ENCODE measurements at places on chromosomes 1 and 21.

- no peak for DNase-seq
These were observed 9.9 kb downstream of the WNT9A start for GRCh38 chr1:227937838-227938145.

- no peak for DNase-seq
These were observed 38.1 kb downstream of the PLEKHA6 start for GRCh38 chr1:204321665-204322064.

DNA sequence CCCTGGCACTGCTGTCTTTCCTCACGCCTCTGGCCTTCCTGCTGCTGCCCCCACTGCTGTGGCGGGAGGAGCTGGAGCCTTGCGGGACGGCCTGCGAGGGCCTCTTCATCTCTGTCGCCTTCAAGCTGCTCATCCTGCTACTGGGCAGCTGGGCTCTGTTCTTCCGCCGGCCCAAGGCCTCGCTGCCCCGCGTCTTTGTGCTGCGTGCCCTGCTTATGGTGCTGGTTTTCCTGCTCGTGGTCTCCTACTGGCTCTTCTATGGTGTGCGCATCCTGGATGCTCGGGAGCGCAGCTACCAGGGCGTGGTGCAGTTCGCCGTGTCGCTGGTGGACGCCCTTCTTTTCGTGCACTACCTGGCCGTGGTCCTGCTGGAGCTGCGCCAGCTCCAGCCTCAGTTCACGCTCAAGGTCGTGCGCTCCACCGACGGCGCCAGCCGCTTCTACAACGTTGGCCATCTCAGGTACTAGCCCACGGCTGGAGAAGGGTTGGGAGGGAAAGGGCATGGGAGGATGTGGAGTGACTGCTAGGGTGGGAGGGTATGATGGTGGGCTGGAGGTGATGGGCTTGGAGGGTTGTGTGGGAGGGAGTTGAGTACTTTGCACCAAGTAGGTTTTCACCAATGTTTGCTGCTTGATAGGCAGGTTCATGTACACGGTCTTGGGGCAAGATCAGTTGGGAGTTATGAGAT lies 18.9 kb downstream of the VANGL2 start:
- no peak for DNase-seq

DNA sequence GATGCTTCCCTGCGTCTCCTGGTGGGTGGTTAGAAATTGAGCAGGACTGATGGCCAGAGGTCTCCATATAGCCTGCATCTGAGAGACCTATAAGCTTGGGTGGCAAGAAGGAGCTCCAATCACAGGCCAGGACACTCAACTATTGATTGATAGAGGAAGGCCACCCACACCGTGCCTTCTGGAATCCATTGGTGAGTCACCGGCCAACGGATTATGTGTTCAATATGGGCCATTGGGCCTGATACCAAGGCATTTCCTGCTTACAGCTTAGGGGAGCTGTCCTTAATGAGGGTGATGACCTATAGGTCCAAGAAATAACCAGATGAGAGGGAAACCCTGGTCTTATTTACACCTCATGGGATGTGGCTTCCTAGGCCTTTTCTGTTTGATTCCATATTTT lies 115.1 kb downstream of the PLPP3 start:
- DNase-seq, result no peak

DNA sequence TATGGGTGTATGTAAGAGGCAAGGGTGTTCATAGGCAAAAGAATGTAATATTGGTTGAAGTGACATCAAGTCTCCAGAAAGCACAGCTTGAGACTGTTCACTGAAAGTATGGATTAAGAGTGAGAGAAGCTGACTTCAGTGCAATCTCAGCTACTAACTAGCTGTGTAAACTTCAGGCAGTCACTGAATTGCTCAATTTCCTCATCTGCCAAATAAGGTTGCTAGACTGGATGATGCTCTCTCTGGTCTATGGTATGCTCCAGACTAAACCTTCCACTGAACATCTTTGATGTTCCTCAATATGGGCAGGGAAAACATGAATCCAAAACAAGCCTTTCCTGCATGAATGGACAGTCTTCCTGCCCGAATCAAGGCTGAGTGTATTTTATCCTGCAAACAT lies 111.8 kb upstream of the USH2A start:
- no peak for DNase-seq

DNA sequence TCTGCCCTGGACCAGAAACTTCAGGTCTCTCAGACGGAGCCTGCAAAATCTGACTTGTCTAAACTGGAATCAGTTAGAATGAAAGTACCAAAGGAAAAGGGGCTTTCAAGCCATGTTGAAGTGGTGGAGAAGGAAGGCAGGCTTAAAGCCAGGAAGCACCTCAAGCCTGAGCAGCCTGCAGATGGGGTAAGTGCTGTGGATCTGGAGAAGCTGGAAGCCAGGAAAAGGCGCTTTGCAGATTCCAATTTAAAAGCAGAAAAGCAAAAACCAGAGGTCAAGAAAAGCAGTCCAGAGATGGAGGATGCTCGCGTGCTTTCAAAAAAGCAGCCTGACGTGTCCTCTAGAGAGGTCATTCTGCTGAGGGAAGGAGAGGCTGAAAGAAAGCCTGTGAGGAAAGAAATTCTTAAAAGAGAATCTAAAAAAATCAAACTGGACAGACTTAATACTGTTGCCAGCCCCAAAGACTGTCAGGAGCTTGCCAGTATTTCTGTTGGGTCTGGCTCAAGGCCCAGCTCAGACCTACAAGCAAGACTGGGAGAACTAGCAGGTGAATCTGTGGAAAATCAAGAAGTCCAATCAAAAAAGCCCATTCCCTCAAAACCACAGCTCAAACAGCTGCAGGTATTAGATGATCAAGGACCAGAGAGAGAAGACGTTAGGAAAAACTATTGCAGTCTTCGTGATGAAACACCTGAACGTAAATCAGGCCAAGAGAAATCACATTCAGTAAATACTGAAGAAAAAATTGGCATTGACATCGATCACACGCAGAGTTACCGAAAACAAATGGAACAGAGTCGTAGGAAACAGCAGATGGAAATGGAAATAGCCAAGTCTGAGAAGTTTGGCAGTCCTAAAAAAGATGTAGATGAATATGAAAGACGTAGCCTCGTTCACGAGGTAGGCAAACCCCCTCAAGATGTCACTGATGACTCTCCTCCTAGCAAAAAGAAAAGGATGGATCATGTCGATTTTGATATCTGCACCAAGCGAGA lies 46.6 kb downstream of the ZBTB17 start:
- no peak for DNase-seq

- DNase-seq, result no peak
These were observed 220.9 kb upstream of the JUN start for GRCh38 chr1:59004755-59005154.

DNA sequence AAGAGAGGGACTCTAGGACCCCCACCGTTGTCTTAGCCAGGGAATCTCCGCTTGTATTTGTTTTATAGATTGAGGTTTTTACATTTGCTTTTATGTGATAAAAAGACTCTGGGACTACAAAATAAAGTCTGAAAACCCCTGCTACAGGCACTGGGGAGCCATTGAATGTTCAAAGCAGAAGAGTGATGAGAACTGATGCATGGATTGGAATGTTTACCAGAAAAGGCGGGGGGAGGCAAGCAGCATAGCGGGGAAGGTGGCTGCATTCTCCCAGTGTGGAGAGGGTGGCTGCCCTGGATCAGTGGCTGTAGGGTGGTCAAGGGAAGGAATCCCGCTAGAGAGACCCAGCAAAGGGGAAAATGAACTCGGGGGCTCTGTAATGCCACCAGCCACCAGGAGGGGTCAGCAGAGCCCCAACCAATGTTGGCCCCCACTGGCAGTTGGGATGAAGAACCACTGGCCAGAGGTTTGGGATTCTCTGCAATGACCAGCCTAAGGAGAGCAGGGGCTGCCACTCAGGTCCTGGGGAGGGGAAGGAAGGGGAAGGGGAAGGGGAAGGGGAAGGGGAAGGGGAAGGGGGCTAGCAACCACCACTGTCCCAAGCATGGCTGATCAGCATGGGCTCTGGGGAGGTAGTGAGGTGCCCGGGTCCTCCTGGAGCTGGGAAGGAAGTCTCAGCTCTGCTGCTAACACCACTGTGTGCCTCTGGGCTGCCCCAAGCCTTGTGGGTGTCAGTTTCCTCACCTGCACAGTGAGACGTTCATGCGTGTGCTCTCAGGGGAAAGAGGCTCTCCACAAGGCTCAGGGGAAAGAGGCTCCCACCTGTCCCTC lies 19.2 kb upstream of the PEF1 start:
- no peak for DNase-seq

DNA sequence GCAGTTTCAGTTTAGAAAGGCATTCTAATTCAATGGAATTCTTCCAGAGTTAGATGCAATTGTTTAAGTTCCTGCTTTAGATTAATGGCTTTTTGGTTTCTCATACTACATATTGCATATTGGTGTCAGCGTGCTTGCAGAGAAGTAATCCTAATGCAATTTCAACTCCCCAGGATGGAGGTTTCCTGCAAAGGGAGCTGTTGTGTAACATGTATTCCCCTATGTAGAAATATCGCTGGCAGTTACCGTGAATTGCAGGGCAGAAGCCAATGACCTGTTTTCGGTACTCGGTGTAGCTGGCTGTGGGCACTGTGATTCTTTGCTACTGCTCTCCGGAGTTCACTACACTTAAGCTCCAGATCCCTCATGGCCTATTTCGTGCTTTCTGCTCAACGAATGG lies 256.1 kb upstream of the PTBP2 start:
- DNase-seq, result no peak

DNA sequence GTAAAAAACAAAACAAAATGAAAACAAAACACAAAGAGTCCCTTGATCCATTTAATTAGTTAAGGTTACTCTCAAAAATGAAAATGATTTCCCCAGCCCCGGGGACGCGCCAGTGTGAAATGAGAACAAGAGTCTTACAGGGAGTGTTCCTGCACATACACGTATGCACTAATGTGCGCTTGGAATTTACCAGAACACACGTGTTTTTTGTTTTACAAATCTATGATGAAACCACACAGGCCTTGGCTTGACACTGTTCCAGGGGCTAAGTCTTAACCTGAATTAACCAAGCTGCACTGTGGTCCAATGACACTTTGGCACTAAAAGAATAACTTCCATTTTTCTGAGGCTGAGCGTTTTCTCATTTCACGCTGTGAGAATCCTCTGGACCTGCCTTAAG lies 63.7 kb downstream of the SLC45A1 start:
- DNase-seq, result no peak

GRCh38 chr1:165843304-165843703 lies 15.9 kb downstream of the UCK2 start:
- no peak for DNase-seq

DNA sequence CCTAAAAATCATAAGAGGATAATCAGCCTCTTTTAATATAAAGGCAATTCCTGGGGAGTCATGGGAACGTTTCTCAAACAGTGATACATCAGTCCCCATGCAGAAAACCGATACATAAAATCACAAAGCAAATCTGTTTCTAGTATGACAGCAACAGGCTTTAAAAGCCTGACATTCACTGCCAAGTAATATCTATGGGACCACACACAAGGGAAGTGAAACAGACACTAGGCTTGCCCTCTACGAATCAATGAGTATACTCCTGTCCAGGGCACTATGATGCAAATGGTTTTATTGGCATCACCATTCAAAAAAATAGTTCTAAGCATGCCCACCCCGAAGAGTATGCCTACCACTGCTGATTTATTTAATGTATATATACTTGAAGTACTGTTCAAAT lies 54.4 kb downstream of the TIAM1 start:
- no peak for DNase-seq

DNA sequence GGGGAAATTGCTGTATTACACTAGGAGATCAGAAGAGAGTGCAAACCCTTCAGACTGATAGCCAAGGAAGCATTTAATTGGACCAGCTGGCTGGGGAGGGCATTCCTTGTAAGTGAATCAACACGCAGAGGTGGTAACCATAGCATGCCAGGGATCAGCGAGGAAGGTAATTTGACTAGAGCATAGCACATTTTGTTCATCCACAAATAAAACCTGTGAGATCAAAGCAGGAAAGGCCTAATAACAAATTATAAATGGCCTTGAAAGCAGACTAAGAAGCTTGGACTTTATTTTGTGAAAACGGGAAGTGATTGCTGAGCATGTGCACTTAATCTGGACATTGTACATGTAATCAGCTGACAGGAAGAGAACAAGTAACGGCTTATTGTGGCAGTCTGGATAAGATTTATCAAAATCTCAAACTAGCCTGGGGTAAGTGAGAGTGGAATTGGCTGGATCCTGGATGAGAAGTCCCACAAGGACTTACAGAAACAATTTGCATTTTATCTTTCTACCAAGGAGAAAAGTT lies 11.7 kb upstream of the CD55 start:
- DNase-seq, result no peak

DNA sequence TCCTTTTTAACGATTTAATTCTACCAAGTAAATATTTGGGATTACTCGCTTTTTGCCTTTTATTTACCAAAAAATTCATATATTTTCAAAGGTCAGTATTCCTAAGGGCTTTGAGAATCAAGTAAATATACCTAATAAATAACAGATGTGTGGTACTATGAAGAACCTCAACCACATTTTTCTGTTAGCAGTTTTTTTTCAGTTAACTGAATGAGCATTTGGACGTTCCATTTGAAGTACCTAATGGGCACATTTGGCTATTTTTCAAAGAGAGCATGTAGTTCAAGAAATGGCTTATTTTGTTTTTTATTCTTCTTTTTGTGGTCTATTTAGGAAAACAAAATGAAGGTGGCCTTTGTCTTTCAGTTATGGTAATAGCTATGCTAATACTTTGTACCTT lies 253.0 kb downstream of the GPR52 start:
- no peak for DNase-seq

GRCh38 chr1:173295995-173296394 lies 88.9 kb upstream of the TNFSF4 start:
- no peak for DNase-seq

DNA sequence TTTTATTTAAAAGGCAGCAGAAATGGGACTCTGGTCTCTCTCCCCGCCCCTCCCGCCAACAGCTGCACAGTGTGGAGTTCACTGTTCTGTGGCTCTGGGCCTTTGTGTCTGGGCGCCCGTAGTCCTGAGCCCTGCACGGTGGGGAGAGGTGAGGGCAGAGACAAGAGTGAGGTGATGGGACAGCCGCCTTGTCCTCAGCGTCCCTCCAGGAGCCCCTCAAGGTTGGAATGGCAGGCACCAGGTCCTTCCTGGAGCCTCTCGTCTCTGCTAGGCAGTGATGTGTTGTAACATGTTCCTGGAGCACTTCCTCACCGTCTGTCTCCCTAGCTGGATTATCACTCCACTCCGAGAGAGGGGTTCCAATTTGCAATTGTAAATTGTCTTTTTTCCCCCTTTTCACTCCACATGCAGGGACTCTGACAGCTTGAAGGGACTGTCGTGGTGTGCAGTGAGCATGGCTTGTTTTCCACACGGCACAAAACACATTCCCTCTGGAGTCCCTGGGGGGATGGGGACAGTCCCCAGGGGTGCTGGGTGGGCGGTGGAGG lies 44.6 kb upstream of the C1orf174 start:
- DNase-seq, result no peak

DNA sequence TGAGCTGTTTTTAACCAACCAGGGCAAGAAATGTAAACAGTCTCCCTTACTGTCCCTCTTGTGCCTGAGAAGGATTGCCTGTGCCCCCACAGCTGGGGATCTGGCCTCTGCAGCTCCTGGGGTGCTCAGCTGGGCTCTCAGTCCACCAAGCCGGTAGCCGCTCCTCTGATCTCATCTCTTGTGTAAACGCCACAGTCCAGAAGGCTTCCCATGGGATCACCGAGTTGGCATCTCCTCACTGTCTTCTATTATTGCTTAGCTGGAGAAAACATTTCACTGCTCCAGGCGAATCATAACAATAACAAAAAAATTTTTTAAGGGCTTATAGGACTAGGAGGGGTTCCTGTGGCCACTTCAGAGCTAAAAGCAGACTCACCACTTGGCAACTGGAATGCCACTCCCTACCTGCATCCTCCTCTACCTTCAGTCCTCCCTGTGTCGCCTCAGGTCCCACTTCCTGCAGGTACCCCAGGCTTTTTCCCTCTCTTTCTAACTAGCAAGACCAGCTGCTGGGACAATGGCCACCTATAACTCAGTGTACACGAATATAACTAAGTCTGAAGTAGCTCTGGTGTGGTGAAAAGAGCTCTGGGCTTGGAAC lies 75.8 kb downstream of the ATP1A1 start:
- DNase-seq, result no peak
